Spinal cord (tissue), 10 donors: ENCODE measurements at places on chromosomes 3 and 15. TPM values are rescaled to one million over a fixed set of nuclear protein-coding genes. Genes with fewer than 3 reads are reported as not detected.
A peak's percentile ranks its signal among the peaks of the same experiment; 100 is the strongest.

The GOLGA6L7 gene
- total RNA-seq: not detected

The DGKG gene
- total RNA-seq: 20.6 TPM

The DPPA2 gene
- total RNA-seq: not detected

The PLSCR5 gene
- 0.88 TPM for total RNA-seq

DNA sequence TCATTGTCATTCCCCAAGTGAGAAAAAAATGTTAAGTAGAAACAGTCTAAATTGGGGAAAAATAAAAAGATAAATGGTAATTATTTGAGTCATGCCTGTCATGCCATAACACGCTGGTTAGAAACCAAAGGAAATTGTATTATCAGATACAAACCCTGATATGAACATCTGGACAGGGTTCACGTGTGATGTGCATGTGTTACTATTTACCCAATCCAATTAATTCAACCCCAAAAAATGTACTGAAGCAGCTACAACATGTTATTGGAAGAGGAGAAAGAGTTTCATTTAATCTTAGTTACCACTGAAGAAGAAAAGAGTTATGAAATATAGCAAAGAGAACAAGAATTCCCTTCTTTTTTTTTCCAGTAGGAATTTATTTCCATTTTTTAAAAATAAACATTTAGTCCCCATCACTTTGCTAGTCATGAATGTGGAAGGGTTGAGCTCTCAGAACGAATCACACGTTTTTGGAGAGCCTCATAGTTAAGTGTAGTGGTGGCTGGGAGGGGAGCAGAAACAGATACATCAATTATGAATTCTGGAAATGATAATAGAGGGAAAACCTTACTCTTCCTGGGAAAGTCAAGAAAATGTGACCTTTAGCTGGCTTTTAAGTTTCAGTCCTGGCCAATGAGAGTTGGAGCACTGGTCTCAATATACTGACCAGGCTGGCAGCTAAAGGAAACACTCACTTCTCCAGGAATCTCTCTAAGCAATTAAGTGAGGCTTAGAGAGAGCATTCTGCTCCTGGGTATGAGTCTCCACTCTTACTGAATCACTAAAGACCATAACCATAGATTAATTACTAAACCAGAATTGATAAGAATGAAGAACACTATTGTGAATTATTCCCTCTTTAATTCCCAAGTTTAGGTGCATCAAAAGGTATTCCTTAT is 796.5 kb downstream of the GRM7 start:
- no peaks in the 10 kb centered on the region for H3K4me1 ChIP-seq
- no peaks in the 10 kb centered on the region for H3K36me3 ChIP-seq
- no peak overlapping the region for H3K4me3 ChIP-seq
- no peak for DNase-seq
- H3K27me3 ChIP-seq: no peaks in the 10 kb centered on the region
- no peak overlapping the region for H3K27ac ChIP-seq

DNA sequence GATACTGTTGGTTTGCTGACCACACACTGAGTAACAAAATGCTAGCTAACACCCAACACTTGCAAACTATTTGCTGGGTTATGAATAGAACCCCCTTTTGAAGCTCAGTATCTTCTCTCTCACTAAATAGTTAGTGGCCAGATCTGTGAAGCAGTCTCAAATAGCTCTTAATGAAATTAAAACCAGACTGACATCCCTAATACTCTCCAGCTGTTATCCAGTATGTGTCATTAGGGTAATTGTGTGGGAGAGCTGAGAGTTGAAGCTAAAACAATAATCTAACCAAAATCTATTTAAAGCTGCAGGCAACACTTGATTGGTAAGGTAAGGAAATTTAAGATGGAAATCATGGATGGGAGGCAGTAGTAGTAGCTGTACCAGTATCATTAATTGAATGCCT is 110.4 kb upstream of the RORA start:
- H3K36me3 ChIP-seq: no peaks in the 10 kb centered on the region
- H3K27me3 ChIP-seq: no peaks in the 10 kb centered on the region
- H3K27ac ChIP-seq: no peak overlapping the region
- H3K4me1 ChIP-seq: no peaks in the 10 kb centered on the region

DNA sequence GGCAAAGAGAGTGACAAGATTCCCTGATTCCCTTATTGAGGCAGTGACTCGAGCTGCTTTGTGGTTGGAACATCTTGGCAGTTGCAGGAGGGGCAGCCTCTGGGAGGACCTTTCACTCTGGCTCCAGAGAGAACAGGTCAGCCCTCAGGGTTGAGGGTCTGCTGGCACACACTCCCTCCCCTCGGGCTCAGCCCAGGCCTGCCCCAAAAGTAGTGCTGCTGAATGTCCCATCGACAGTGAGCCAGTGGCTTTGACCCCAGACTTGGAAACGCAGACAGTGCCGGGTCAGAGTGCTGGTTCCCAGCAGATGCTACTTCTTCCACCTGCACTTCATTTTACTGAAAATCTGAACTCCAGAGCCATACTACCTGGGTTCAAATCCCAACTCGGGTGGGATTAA is 25.6 kb upstream of the ATP2B2 start:
- no peaks in the 10 kb centered on the region for H3K27me3 ChIP-seq
- no peaks in the 10 kb centered on the region for H3K36me3 ChIP-seq

GRCh38 chr3:117192888-117193287 is 483.3 kb downstream of the TUSC7 start:
- H3K36me3 ChIP-seq: no peaks in the 10 kb centered on the region
- no peaks in the 10 kb centered on the region for H3K4me1 ChIP-seq
- no peak overlapping the region for H3K27ac ChIP-seq
- no peaks in the 10 kb centered on the region for H3K27me3 ChIP-seq
- DNase-seq: no peak
- no peak overlapping the region for H3K4me3 ChIP-seq

GRCh38 chr3:101128001-101128400 is 134.8 kb upstream of the ABI3BP start:
- H3K27me3 ChIP-seq: no peaks in the 10 kb centered on the region
- no peak overlapping the region for H3K27ac ChIP-seq
- H3K4me3 ChIP-seq: no peak overlapping the region
- H3K36me3 ChIP-seq: no peaks in the 10 kb centered on the region

- H3K36me3 ChIP-seq: no peaks in the 10 kb centered on the region
- no peak overlapping the region for H3K4me3 ChIP-seq
- H3K27me3 ChIP-seq: no peaks in the 10 kb centered on the region
Observed at GRCh38 chr15:87215100-87215499, 1041.4 kb downstream of the NTRK3 start.

- no peak overlapping the region for H3K4me3 ChIP-seq
- no peak for DNase-seq
- H3K36me3 ChIP-seq: no peaks in the 10 kb centered on the region
- H3K27ac ChIP-seq: no peak overlapping the region
- no peaks in the 10 kb centered on the region for H3K4me1 ChIP-seq
Observed at GRCh38 chr3:182420741-182421140, 372.6 kb upstream of the ATP11B start.

DNA sequence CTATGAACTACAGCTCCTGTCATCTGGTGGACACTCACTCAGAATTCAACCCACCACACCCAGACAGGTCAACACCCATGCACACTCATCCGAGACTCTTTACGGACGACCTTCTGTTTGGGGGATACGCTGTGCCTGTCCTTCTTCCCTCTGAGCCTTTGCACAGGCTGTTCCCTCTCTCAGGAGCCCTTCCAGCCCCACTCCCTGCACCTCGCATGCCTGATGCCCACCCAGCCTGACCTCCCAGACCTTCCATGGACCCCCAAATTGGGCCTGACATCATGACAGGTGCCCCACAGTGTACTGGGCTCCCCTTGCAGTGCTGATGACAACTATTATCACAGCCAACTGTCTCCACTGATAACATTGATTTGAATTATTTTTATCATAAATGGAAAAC is 135.8 kb downstream of the NSMCE3 start:
- H3K36me3 ChIP-seq: peaks cover 9% of the 10 kb centered on the region
- peaks cover 15% of the 10 kb centered on the region for H3K4me1 ChIP-seq
- DNase-seq: no peak
- H3K27ac ChIP-seq: no peak overlapping the region

GRCh38 chr3:4908433-4909156 is 70.6 kb upstream of the BHLHE40 start:
- peaks cover 5% of the 10 kb centered on the region for H3K4me1 ChIP-seq
- DNase-seq: no peak

- H3K27ac ChIP-seq: no peak overlapping the region
- H3K4me3 ChIP-seq: no peak overlapping the region
- no peaks in the 10 kb centered on the region for H3K4me1 ChIP-seq
- no peaks in the 10 kb centered on the region for H3K36me3 ChIP-seq
- H3K27me3 ChIP-seq: no peaks in the 10 kb centered on the region
Observed at GRCh38 chr3:176651622-176652021, 545.7 kb downstream of the TBL1XR1 start.

- H3K27me3 ChIP-seq: no peaks in the 10 kb centered on the region
- no peaks in the 10 kb centered on the region for H3K36me3 ChIP-seq
- no peak overlapping the region for H3K27ac ChIP-seq
Observed at GRCh38 chr15:60212536-60212935, 185.2 kb downstream of the ANXA2 start.

GRCh38 chr3:114104414-114104813 is 47.9 kb downstream of the QTRT2 start:
- no peaks in the 10 kb centered on the region for H3K36me3 ChIP-seq
- no peaks in the 10 kb centered on the region for H3K4me1 ChIP-seq
- DNase-seq: no peak
- H3K27ac ChIP-seq: no peak overlapping the region

GRCh38 chr15:35000511-35000910 is 12.4 kb upstream of the ZNF770 start:
- H3K27me3 ChIP-seq: no peaks in the 10 kb centered on the region
- no peak overlapping the region for H3K27ac ChIP-seq
- no peak for DNase-seq
- H3K36me3 ChIP-seq: no peaks in the 10 kb centered on the region
- H3K4me1 ChIP-seq: no peaks in the 10 kb centered on the region

GRCh38 chr15:38231436-38231835 is 21.2 kb upstream of the SPRED1 start:
- no peak overlapping the region for H3K27ac ChIP-seq
- no peak overlapping the region for H3K4me3 ChIP-seq
- no peaks in the 10 kb centered on the region for H3K36me3 ChIP-seq
- peaks cover 3% of the 10 kb centered on the region for H3K4me1 ChIP-seq
- no peak for DNase-seq

GRCh38 chr15:56919609-56920366 is 1.3 kb downstream of the TCF12 start:
- H3K36me3 ChIP-seq: peaks cover 2% of the 10 kb centered on the region
- H3K27me3 ChIP-seq: no peaks in the 10 kb centered on the region
- DNase-seq: peak; percentile 46
- H3K4me3 ChIP-seq: peak overlapping the region; percentile 87
- H3K4me1 ChIP-seq: peaks cover 7% of the 10 kb centered on the region
- H3K27ac ChIP-seq: peak overlapping the region; percentile 97

DNA sequence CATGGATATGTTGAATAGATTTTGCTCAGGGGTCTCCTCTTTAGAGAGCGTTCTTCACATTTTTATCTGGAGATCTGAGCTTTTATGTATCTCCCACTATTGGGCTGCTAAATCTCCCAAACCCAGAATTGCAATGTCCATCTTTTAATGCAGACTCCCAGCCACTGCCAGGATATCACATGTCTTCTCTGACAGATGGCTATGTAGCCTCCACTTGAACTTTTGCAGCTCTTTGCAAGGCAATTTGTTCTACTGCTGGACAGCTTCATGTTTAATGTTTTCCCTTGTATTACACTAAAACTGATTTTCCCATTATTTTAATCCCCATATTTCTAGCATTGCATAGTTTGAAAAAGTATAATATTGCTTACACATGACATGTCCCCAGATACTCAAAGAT is 177.2 kb downstream of the LPP start:
- no peaks in the 10 kb centered on the region for H3K4me1 ChIP-seq
- no peaks in the 10 kb centered on the region for H3K36me3 ChIP-seq
- H3K27ac ChIP-seq: no peak overlapping the region
- H3K4me3 ChIP-seq: no peak overlapping the region
- no peak for DNase-seq

- H3K36me3 ChIP-seq: peaks cover 14% of the 10 kb centered on the region
- no peaks in the 10 kb centered on the region for H3K27me3 ChIP-seq
- H3K4me1 ChIP-seq: peaks cover 50% of the 10 kb centered on the region
- no peak overlapping the region for H3K4me3 ChIP-seq
- no peak for DNase-seq
Observed at GRCh38 chr3:45601156-45601555, 6.6 kb downstream of the LIMD1 start.

DNA sequence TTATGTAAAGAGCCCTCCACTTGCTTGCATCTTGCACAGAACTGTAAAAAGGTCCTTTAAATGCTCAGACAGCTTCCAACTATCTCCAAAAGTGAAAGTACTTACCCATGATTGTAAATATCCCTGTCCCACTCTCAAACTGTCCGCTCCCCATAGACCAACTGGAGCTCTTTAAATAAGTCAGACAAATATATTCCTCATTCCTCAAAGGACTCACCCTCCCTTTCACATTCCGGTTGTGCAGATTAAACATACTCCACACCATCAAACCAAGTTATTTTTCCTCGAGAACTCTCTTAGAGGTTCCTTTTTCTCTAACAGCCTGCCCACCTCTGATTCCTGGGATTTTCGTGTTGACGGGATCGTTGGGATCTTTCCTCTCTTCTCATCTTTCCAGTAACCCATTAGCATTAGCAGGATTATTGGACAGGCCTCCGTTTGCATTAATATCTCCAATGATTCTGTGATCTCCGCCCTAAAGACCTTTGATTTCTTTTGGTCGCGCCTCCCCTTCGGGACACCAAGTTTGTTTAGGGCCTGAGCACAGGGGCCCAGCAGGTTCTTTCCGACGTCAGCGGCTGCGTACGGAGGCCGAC is 763 bp downstream of the GOLGB1 start:
- H3K4me1 ChIP-seq: peaks cover 3% of the 10 kb centered on the region
- H3K27ac ChIP-seq: peak overlapping the region; percentile 92
- H3K4me3 ChIP-seq: peak overlapping the region; percentile 96
- H3K36me3 ChIP-seq: no peaks in the 10 kb centered on the region

DNA sequence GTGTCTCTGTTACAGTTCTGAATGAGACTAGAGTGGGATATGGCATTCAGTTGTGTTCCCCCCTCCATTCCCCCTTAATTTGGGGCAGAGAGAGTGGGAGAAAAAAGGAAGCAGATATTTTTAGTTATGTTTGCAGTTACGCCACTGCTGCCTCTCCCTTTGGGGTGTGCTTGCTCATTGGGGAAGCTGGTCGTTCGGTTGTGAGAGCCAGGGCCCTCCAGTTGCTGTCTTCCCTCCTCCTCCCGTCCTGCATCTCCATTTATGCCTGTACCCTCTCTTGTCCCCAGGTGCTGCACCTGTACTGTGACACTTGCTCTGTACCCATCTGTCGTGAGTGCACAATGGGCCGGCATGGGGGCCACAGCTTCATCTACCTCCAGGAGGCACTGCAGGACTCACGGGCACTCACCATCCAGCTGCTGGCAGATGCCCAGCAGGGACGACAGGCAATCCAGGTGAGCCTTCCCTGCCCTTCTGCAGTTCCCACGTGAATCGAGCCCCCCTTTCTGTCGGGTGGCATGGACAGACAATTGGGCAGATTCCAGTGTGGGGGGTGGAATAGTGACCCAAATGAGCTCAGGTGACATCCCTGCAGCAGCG is 55.8 kb downstream of the TRIM71 start:
- no peaks in the 10 kb centered on the region for H3K27me3 ChIP-seq
- no peak for DNase-seq
- H3K36me3 ChIP-seq: no peaks in the 10 kb centered on the region
- H3K4me1 ChIP-seq: peaks cover 9% of the 10 kb centered on the region
- H3K4me3 ChIP-seq: no peak overlapping the region
- H3K27ac ChIP-seq: no peak overlapping the region
